ENCODE measurements at places on chromosomes 12 and 14.

DNA sequence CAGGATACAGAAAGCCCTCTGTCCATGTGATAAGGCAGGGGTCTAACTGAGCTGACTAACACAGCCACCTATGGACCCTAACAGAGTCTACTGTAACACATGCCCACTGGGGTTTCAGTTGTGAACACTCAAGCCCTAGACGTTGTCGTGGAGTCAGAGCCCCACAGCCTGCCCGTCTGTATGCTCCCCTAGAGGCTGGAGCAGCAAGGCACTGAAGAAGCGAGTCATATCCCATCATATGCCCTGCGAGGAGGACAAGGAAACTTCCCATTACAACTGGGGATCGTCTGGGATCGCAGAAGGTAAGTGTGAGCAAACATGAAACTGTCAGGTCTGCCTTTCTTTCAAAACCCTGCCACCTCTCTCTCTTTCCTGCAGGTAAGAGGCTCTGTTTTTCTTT, 138.1 kb downstream of the GPR65 start:
- no peak for DNase-seq
- no peak overlapping the region for H3K4me3 ChIP-seq
- H3K4me1 ChIP-seq: peaks cover 7% of the 10 kb centered on the region
- H3K27me3 ChIP-seq: peaks cover 49% of the 10 kb centered on the region
- no peak overlapping the region for H3K27ac ChIP-seq

DNA sequence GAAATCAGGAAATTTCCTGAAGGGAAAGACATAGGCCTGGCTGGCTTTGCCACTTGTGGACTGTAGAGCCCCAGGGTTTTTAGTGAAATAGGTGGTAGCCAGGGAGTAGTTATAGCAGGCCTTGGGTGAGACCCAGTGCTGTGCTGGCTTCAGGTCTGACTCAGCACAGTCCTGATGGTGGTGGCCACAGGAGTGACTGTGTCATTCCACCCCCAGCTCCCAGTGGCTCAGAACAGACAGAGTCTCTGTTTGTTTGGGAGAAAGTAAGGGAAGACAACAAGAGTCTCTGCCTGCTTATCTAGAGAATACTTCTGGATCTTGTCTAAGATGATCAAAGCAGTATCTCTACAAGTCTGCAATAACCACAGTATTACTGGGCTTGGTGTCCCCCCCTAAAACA, 27.5 kb upstream of the OR6J1 start:
- no peak overlapping the region for H3K27ac ChIP-seq
- DNase-seq: no peak
- H3K36me3 ChIP-seq: no peaks in the 10 kb centered on the region
- H3K27me3 ChIP-seq: peaks cover 21% of the 10 kb centered on the region

- H3K27me3 ChIP-seq: no peaks in the 10 kb centered on the region
- H3K27ac ChIP-seq: no peak overlapping the region
- peaks cover 6% of the 10 kb centered on the region for H3K4me1 ChIP-seq
- no peaks in the 10 kb centered on the region for H3K36me3 ChIP-seq
Measured at GRCh38 chr12:62814243-62814642, 120.7 kb downstream of the PPM1H start.

DNA sequence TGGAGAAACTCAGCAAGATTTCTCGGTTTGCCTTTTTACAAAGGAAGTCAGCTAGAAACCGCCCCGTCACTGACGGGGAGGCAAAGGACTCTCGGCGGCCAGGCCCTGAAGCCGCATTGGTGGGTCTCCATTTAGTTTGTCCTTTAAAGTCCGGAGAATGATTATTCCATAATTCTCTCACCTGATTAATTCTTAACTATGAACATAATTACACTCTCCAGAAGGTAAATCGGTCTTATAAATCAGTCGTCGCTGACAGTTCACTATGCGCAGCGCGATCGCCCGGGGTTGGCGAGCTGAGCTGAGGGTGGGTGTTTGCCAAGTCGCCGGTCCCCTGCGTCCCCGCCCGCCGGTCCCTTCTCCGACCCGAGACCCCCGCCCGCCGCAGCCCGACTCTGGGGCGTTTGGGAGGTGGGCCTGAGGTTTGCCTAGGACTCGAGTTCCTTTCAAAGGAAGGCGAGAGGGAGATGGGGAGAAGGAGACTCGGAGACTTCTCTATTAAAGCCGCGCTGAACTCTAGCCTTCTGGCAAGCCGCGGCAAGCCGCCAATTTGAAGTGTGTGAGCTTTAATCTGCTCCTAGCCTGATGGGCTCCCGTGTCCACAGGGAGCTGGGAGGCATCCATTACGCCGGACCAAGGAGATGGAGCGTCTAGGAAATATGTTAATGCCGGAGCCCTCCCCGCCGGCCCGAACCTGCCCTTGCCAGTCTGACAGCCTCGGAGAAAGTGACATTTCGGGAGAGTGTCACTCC, 392.9 kb downstream of the NOVA1 start:
- H3K4me3 ChIP-seq: peak overlapping the region; percentile 80
- peak; percentile 39 for DNase-seq
- H3K4me1 ChIP-seq: peaks cover 5% of the 10 kb centered on the region
- no peaks in the 10 kb centered on the region for H3K36me3 ChIP-seq
- peaks cover 64% of the 10 kb centered on the region for H3K27me3 ChIP-seq

All from mesothelial cell of epicardium (in vitro differentiated cells).